ENCODE measurements at places on chromosomes 2 and 18. TPM values are rescaled to one million over a fixed set of nuclear protein-coding genes. Genes with fewer than 3 reads are reported as not detected.

Gene MBD5
- total RNA-seq, result 52.9 TPM

Gene RAX
- not detected for total RNA-seq

Gene ABCG8
- not detected for total RNA-seq

Gene ASXL3
- total RNA-seq, result not detected

Gene PAX3
- total RNA-seq, result not detected

Gene NT5C1B
- not detected for total RNA-seq

Gene NBEAL1
- 11.2 TPM for total RNA-seq

Gene GPR155
- total RNA-seq, result 9.0 TPM

Gene OXER1
- total RNA-seq, result not detected

Gene UGT1A7
- total RNA-seq, result not detected

Gene SERPINB7
- total RNA-seq, result not detected

Gene TTC31
- total RNA-seq, result 26.1 TPM

Gene PTPRN
- not detected for total RNA-seq

Gene NCKAP1
- total RNA-seq, result 2.5 TPM

Gene PCARE
- total RNA-seq, result not detected

Gene BOLL
- not detected for total RNA-seq

Gene NCKAP5
- not detected for total RNA-seq

Gene DCAF17
- 14.3 TPM for total RNA-seq

Gene XDH
- total RNA-seq, result 0.05 TPM

Gene ASB18
- total RNA-seq, result not detected

Gene SH3RF3
- 5.2 TPM for total RNA-seq

Gene SLC19A3
- not detected for total RNA-seq

Gene ONECUT2
- total RNA-seq, result not detected

Gene TMEM17
- not detected for total RNA-seq

Gene SLC8A1
- total RNA-seq, result 0.59 TPM

Gene RFX8
- 1.1 TPM for total RNA-seq

Gene SGPP2
- total RNA-seq, result 1.7 TPM

Gene IL36A
- total RNA-seq, result 0.47 TPM

Gene MC4R
- not detected for total RNA-seq

Gene MAPK4
- not detected for total RNA-seq

Gene EPC2
- total RNA-seq, result 85.5 TPM

Gene PLEKHA3
- 20.1 TPM for total RNA-seq

Gene TFPI
- not detected for total RNA-seq

Gene TEX44
- total RNA-seq, result not detected

Gene TNFAIP6
- total RNA-seq, result not detected

Data from CD4-positive, alpha-beta T cell (primary cell).